Neural crest cell (in vitro differentiated cells): ENCODE measurements at places on chromosomes 11 and 22.

DNA sequence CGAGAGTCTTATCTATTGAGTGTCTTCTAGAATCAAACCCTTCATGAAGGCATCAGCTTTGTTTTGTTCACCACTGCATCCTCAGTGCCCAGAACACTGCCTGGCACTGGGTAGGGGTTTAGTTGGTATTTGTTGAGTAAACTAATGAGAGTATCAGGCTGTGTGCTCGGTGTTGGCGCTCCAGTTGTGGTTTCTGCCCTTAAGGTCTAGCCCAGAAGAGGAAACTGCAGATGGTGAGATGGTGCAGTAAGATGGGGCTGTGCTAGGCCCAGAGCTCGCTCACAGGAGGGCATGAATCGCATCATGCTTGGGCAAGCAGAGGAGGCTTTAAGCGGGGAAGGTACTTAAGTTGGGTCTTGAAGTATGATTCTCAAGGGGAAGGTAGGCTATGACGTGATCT is 97.2 kb downstream of the FBXO7 start:
- DNase-seq, result no peak

DNA sequence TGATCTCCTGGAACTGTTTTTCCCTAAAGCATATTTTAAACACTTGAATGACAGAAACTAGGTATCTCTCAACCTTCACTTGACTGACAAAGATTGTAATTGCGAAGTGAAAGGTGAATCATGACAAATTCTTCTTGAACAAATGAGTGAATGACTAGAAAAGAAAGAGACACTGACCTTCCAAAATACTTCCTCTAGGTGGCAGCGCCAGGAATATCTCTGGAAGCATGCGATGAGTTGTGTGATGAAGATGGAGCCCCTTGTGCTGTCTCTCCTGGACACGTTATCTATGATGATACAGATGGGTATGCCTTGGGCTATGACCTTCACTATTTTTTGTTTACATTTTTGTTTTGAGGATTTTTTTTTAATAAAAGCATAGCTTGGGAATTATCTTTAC is 7.0 kb upstream of the CASP12 start:
- DNase-seq, result no peak

GRCh38 chr11:69926376-69927050 is 107.3 kb upstream of the FGF3 start:
- DNase-seq, result no peak

DNA sequence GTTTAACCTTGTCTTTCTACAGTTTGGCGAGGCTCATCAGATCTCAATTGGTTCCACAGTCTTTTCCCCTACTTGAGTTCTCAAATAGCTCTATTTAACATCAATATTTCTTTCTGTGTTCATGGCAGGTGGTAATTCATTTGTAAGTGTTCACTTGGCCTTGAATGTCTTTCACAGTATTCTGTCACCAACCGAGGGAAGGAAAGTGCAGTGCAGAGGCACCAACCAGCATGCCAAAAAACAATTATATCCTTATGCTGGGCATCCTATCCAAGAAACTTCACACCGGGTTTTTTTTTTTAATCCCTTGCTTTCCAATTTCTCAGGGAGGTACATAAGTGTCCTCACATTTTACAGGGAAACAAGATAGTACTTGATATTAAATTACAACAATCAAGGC is 55.0 kb upstream of the ZC3H12C start:
- no peak for DNase-seq

DNA sequence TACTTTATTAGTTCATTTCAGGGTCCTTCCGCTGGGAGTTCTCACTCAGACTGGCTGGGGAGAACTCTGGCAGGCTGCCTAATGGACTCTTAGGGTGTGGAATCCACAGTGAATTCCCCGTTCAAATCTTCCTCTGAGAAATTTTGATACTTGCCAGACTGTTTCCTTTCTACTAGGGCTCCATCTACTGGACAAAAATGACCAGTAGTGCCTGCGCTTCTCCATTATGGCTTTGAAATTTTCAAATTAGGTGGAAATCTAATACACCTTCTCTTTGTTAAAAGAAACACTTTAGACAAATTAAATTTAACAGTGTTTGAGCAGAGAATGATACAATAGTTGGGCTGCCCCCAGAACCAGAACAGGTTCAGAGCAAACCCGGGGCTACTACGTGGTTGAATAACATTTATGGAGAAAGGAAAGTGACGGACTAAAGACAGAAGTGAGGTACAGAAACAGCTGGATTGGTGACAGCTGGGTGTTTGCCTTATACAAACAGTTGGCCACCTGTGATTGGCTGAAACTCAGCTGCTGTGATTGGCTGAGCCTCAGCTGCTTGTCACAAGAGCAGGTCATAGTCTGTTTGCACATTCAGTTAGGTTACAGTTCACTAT is 52.9 kb upstream of the FDX1 start:
- DNase-seq, result peak; percentile 48

- no peak for DNase-seq
Measured at GRCh38 chr11:100709233-100709957, 22.3 kb downstream of the ARHGAP42 start.

DNA sequence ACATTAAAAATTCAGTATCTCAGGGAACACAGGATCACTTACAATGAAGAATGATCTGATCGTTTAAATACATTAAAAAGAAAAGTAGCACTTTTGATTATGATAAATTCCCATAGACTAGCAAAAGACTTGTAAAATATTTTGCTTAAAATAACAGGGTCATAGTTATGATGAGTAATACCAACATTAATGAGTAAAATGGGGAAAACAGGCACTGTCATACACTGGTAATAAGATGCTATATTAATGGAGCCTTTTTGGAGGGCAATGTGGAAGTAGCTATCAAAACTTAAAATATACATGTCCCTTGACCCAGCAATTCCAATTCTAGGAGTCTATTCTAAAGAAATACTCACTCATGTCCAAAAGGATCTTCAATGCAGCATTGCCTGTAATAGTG is 61.8 kb upstream of the CLNS1A start:
- DNase-seq, result no peak

- no peak for DNase-seq
Measured at GRCh38 chr11:75490221-75491181, 35.2 kb downstream of the GDPD5 start.

- DNase-seq, result no peak
Measured at GRCh38 chr11:63165706-63166310, 21.8 kb upstream of the SLC22A24 start.

GRCh38 chr11:94418123-94418765 is 17.0 kb upstream of the GPR83 start:
- no peak for DNase-seq

DNA sequence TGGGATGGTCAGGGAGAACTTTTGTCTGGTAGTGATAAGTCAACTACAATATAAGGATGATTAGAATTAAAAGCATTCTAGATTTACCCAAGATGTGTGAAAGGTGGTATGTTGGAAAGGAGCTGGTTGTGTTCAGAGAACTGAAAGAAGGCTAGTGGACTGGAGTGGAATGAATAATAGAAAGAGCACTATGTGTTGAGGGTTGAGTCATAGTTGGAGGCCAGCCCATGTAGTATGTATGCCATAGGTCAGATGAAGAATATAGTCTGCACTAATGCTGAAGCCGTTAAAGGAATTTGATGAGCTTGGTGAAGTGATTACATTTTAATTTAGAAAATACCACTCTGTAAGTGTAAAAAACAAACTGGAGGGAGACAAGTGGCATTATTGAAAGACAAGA is 514.1 kb downstream of the CNTN5 start:
- no peak for DNase-seq

- no peak for DNase-seq
Measured at GRCh38 chr11:93033093-93033492, 63.6 kb downstream of the MTNR1B start.

DNA sequence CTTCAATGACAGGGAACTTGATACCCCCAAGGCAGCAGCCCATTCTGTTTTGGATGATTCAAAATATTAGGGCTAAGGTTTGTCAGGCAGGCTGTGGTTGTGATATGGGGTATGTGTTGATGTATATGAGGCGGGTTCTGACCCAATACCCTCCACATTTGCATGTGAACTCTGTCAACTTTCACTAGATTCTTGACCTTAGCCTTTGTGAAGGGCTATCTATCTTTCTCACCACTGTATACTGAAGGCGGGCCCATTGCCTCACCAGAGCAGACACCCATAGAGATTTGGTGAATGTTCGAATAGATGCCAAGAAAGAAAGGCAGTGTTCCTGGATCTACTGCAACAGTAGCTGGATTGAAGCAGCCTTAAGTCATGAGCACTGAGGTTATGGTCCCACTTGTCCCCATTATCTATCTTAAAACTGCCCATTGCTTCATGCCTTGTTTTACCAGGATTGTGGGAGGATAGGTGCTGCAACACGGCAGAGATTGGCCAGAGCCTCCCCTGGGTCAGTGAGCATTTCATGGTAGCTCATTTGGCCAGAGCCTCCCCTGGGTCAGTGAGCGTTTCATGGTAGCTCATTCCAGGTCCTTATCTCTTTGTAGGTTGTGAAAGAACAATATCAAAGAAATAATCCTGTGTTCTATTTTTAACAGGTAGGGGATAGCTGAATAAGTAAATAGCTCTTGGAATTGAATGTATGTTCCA is 399.6 kb downstream of the TMEM135 start:
- no peak for DNase-seq

GRCh38 chr22:22113701-22114100 is 130.9 kb upstream of the VPREB1 start:
- DNase-seq, result no peak

- DNase-seq, result no peak
Measured at GRCh38 chr11:84829162-84829561, 798.0 kb downstream of the DLG2 start.

DNA sequence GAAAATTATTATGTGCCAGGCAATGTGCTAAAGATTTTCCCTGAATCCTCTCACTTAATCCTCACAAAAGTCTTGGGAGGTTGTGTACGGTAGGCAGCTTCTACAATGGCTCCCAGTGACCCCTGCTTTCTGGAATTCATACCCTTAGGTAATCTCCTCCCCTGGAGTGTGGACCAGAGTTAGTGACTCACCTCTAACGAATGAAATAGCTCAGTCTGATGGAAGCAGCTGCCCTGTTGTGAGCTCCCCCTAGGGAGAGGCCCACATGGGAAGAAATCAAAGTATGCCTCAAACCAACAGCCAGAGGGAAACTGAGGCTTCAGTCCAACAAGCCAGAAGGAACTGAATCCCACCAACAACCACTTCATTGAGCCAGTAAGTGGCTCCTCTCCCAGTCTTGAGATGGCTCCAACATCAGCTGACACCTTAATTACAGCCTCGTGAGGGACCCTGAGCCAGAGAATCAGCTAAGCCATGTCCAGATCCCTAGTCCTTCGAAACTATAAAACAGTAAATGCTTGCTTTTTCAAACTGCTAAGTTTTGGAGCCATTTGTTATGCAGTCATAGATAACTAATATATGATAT is 98.9 kb upstream of the ISX start:
- DNase-seq, result no peak

DNA sequence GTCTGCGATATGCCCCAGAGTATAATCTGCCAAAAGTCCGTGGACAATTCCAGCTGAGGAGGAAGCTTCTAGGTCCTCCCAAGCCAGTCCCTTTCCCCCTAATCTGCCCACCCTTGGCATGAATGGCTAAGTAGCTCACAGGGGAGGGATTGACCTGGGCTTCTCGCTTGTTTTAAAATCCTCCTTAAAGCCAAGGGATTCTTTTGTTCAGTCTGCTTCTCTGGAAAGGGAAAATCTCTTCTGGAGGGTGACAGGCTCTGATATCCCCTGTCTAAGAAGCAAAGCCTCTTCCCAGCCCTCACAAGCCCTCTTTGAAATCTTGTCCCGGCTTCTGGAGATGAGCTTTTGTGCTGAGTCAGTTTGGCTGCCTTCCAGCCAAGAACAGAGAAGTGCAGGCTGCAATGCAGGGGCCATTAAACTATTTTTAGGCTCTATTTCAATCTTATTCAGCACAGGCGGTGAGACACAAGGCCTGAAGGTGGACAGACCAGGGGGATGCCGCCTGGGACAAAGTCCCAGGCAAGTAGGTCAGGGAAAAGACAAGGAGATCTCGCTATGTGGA is 23.9 kb downstream of the NEFH start:
- DNase-seq, result no peak

- DNase-seq, result no peak
Measured at GRCh38 chr11:64349025-64349387, 9.0 kb downstream of the CCDC88B start.

GRCh38 chr11:43694477-43694876 is 13.9 kb downstream of the HSD17B12 start:
- no peak for DNase-seq

GRCh38 chr11:112044961-112045360 is 19.8 kb downstream of the DLAT start:
- no peak for DNase-seq

DNA sequence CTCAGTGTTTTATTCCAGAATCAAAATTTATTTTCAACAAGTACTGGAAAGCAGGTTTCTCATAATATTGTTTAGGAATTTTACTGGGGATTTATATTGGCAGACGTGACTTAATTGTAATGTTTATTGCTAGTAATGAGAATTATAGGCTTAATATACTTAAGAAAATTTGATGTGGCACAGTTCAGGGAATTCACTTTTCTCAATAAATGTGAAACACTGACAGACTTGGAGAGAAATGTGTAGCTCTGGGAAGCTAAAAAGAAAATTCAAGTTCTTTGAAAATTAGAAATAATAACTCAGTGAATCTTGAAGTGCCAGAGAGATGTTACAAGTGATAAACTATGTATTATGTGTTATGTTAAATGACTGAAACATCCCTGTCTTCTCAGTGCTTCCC is at the start of gene OR51F2:
OR51F2 (plus strand) TSS at position 301 of the 400 bp plus-strand sequence. CDS start 101 bp downstream, outside the sequence.
- DNase-seq, result no peak

- DNase-seq, result no peak
Measured at GRCh38 chr11:35494957-35495490, 30.4 kb downstream of the PAMR1 start.

- no peak for DNase-seq
Measured at GRCh38 chr11:68053117-68053516, 14.3 kb downstream of the TCIRG1 start.

DNA sequence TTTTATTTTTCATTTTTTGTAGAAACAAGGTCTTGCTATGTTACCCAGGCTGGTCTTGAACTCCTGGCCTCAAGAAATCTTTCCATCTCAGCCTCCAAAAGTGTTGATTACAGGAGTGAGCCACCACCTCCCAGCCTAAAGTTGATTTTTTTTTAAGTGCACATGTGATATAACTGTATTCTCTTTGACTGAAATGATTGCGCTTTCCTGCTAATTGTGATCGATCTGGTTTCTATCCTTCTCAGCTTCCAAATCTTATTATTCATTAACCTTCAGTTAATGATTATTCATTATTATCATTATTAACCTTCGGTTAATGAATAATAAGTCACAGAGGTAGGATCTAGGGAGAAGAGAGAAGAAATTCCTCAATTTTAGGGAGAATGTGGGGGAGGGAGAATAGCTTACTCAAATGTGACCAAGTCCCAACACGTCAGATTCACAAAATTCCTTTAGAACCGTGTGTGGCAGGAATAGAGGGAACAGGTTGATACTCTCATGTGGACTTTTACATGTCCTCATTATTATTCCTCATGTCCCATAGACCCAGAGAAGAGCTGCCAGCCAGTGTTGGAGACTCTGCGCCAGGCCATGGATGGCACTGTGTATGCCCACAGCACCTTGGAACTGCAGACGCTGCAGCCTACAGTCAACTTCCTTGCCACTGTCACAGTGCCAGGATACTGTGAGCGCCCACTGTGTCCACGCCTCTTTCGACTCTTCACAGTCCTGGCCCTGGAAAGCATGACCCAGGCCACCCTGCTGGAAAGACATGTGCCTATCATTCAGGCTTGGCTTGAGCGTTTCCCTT is 47.1 kb downstream of the RRP8 start:
- DNase-seq, result no peak

GRCh38 chr11:17476317-17477083 is at the start of gene ABCC8:
TSS of gene ABCC8 (minus strand) at chr11:17476845. CDS start at chr11:17476776, 69 bp downstream.
- DNase-seq, result peak; percentile 30
